Fibroblast of skin of right biceps (primary cell): ENCODE measurements at places on chromosomes 7 and 10.

DNA sequence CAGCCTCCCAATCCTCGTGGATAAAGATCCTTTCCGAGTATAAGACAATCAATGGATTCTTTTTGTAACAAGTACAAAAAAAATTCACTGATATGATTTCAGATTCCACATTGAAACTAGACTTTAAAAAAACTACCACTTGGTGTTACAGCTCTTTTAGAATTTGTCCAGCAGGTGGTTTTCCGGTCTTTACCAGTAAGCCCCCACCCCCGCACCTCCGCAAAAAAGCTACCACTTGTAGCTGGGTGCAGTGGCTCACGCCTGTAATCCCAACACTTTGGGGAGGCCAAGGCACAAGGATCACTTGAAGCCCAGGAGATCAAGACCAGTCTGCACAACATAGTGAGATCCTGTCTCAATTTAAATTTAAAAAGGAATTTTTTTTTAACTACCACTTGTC lies 19.8 kb downstream of the IGF2BP3 start:
- DNase-seq = no peak

DNA sequence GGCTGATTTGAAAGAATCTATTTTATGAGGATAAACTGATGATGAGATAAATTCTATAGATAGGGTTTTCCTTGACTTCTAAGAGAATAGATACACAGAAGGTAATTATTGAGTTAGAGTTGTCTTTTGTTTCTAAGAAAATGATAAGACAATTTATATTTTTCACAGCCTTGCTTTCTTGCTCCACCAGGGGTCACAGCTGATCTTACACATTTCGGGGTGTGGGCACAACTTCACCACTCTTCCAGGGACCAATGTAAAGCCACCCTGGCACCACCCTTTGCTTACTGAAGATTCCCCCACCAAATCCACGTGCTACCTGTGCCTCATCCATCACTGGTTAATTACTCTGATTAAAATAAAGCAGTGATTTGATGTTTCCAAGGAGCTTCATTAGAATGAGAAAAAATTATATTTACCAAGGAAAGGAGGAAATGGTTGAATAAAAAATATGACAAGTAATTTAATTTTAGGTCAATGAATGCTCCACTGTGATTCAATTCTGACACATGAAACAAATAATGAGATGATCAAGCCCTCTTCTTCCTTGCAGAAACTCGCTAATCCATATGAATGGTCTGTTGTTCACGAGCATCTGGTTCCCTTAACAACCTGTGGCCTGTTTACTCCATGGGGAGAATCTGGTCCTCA lies 177.3 kb upstream of the TNS3 start:
- no peak for DNase-seq

DNA sequence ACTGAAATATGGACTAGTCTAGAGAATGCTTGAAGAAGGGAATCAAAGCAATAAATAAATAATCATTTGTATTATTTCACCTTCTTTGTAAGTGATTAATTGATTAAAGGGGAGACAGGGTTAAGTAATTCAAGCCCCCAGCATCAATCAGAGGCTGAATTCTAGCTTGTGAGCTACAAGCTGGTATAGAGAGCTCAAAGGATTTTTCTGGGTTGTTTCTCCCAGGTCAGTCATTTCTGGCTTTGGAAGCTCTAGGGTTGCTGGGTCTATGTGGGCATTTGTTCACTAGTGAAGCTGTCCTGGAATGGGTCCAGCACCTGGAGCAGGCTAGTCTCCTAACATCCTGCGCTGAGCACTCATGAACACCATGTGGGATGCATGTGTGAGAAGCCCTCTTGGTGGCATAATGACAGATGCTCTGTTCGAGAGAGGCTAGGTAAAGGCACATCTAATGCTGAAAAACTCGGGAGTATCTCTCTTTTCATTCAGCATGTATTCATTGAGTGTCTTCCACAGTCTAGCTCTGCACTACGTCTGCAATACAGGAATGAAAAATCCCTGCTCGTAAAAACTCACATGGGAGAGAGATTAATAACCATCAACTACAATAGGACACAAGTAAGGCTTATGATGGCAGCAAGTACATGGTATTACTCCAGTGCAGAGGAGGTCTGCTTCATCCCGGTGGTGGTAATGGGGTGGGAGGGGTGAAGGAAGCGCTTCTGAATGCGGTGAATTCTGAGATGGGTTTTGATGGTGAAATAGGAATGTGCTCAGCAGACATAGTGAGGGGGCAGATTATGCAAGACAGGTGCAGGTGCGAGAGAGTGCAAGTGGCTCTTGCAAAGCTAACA lies 68.0 kb upstream of the NRP1 start:
- no peak for DNase-seq

DNA sequence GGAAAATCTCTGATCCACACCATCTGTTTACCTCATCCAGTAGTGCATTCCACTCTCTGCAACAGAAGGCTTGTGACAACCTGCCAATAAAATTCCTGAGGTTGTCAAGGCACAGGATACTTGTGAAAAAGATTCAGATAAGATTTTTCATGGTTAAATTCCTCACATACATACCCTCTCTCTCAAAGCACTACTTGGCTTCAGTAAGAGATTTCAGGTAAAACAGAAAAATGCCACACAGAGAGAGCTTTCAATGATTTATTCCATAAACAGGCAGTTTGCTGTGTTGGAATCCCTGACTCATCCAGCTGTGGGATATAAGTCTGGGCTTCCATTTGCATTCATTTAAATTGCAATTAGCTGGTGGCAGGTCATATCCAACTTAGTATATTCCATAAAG lies 99.7 kb upstream of the CAV2 start:
- peak; percentile 91 for DNase-seq

DNA sequence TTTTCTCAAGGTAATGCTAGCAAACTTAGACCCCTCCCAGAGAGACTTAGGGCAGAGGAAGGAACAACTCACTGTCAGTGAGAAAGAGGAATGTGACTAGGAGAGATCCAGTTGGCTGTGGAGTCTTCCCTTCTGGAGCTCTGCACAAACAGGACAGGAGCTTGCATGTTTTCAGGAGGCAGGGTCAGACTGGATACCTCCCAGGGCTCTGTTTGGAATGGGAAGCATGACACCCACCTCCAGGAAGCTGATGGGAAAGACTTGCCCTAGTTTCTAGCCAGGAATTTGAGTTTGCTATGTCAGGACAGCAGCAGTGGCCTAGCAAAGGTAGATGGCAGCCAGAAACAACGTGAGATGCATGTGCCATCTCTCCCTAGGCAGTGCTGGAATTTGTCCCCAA lies 40.6 kb downstream of the GHRHR start:
- peak; percentile 18 for DNase-seq

DNA sequence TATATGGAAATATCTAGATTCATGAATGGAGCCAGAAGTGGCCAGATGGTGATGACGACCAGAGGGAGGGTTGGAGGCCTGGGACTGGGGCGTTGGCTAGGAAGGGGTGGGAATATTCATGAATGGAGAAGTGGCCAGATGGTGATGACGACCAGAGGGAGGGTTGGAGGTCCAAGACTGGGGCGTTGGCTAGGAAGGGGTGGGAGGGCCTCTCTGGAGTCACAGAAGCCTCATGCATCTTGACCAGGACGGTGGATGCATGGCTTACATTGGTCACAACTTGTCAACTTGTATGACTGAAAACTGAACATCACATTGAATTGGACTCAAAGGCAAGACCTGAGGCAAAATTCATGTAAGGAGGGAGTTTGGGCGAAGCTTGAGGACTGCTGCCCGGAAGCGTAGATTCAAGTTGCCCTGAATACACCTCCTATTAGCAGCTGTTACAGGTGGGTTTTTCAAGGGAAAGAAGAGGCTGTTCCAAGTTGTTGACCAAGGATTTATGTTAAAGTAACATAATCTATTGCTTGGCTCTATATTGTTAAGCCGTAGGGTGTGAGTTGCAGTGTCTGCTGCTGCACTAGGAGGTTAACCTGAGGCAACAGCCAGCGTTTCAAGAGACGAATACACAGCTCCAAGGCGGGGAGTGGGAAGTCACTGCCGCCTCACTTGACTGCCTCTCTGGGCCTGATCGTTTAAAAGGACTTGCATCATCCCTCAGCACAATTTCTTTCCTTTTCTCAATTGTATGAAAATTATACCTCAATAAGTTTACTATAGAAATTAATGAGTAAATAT lies 55.1 kb upstream of the FAM20C start:
- DNase-seq = no peak

- no peak for DNase-seq
Measured at GRCh38 chr10:22381262-22381661, 36.0 kb downstream of the SPAG6 start.

GRCh38 chr7:77831481-77831880 lies 32.9 kb downstream of the PHTF2 start:
- DNase-seq = no peak

GRCh38 chr10:50310560-50311174 lies 59.4 kb upstream of the ASAH2 start:
- peak; percentile 10 for DNase-seq
